ENCODE measurements at places on chromosomes 11 and 22.
A peak's percentile ranks its signal among the peaks of the same experiment; 100 is the strongest.

- DNase-seq: no peak
Observed at GRCh38 chr11:2148595-2148994, 9.4 kb upstream of the IGF2 start.

- DNase-seq: peak; percentile 12
Observed at GRCh38 chr11:66637557-66638176, 836 bp upstream of the RBM4 start.

- no peak for DNase-seq
Observed at GRCh38 chr11:85772695-85773094, 38.2 kb downstream of the SYTL2 start.

GRCh38 chr11:103862094-103862801 lies 174.2 kb upstream of the DDI1 start:
- no peak for DNase-seq

DNA sequence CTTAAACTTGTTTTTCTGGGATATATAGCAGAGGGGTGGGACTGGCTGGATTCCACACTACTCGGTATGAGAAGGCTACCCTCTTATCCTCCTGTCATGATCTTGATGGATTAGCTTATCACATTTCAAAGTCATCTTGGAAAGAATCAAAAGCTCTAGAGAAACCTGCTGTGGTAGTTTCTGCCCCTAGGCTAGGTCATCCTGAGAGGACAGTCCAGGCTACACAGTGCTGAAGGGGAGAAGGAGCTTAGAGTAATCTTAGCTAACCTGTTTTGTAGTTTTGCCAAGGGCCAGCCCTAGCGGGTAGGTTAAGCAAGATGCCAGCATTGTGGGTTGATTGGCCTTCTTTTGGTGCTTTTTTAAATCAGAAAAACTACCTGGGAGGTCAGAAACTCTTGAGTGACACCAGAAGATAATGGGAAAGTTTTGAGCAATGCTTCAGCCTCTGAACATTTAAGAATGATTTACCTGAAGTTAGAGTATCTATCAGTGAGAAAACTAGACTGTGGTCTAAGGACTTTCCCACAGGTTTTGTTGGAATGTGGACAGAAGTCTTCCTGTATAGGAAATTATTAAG lies 21.3 kb downstream of the PIWIL4 start:
- peak; percentile 99 for DNase-seq

GRCh38 chr11:1444823-1445422 lies 41.7 kb downstream of the MOB2 start:
- DNase-seq: no peak
